IPS-NIHi11 (cell line): ENCODE measurements at places on chromosomes 16 and 17.

- DNase-seq, result no peak
Measured at GRCh38 chr16:14215941-14216340, 144.8 kb downstream of the MRTFB start.

DNA sequence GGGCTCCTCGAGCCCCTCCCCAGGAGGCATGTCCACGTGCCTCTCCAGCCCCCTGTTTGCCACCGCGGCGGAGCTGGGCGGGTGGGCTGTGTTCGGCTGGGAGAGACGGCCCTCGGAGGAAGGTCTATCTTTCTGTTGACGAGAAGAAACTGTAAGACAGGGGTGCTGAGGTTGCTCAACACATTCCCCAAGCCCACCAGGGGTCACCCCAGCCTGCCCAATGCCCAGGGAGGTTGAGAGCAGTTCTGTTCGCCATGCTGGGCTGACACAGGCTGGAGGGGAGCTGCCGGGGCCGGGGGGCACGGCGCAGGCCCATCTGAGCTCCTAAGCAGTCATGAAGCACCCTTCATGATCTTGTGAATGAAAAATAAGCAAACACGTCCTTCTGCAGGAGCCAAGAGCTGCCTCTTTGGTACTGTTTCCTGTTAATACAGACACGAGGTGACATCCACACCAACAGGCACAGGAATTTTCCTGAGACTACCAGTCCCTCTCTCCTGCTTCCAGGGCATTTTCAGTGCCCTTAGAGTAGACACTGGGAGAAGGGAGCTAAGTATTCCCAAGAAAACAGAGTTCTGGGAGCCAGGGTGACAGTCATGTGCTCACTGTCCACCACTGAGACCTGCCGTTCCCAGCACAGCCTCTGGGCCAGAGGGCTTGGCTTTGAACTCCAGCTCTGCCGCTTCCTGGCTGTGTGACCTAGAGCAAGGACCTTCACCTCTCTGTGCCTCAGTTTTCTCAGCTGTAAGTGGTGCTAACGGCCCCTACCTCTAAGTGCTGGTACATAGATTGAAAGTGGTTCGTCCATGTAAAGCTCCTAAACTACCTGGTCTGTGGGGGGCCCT, 9.2 kb downstream of the UBALD2 start:
- DNase-seq, result no peak

- DNase-seq, result peak; percentile 48
Measured at GRCh38 chr17:28372203-28372944, 880 bp downstream of the SARM1 start.

- no peak for DNase-seq
Measured at GRCh38 chr16:87963400-87963799, 12.2 kb downstream of the BANP start.

GRCh38 chr17:31857920-31858641, 963 bp downstream of the COPRS start:
- DNase-seq, result no peak

GRCh38 chr16:76524356-76524755, 247.2 kb downstream of the CNTNAP4 start:
- no peak for DNase-seq

DNA sequence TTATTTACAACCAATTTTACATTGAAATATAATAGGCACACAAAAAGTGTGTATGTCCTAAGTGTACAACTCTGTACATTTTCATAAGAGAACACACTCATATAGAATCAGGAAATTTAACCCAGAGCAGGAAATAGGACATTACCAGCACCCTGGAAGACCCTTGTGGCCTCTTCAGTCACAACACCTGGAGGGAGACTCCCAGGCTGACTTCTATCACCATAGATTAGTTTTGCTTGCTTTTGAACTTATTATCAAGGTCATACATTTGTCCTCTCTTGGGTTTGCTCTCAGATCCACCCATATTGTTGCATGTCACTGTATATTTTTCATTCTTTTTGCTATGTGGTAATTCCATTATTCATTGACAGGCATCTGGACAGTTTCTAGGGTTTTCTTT, 5.8 kb downstream of the RIPOR1 start:
- no peak for DNase-seq

- DNase-seq, result no peak
Measured at GRCh38 chr17:31089471-31089870, 5.3 kb upstream of the NF1 start.

DNA sequence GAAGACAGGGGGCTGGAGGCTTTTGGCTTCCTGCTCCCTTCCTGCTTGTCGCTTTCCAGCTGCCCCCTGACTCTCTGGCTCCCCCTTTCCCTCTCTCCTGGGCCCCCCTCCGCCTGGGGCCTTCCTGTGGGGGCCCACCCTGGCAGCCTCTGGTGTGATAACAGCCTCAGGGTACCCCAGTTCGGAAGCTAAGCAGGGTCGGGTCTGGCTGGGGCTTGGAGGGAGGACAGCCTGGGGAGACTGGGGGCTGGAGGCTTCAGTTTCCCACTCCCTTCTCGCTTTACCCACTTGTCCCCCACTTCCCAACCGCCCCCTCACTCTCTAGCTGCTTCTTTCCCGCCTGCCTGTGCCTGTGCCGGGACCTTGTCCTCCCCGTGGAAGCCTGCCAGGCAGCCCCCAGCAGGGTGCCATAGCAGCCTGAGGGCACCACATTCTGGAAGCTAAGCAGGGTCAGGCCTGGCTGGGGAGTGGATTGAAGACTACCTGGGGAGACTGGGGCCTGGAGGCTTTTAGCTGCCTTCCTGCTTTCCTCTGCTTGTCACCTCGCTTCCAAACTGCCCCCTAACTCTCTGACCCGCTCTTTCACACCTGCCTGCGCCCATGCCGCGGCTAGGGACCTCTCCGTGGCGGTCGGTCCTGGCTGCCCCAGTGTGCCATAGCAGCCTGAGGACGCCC, 2275.5 kb downstream of the TP53TG3F start:
- DNase-seq, result no peak

GRCh38 chr17:751269-752001, 629 bp downstream of the GEMIN4 start:
- peak; percentile 29 for DNase-seq

- peak; percentile 75 for DNase-seq
Measured at GRCh38 chr17:5541610-5542202, 42.6 kb downstream of the NLRP1 start.

DNA sequence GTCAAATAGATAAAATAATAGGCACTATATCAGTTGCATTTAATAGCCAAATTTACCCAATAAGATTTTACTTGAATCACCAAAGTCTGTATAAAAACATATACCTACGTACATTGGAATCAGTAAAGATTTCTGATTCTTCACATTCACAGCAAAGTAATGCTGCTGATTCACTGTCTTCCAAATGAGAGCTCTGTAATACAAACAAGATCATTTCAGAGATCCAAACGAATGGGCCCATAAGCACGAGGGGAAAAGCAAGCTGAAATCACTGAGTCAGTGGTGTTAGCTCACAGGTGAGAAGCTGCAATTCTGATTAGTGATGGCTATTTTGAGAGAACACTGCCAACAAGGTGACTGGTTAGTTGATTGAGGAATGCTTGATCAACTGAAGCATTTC, 81.3 kb downstream of the SSH2 start:
- no peak for DNase-seq

GRCh38 chr16:74611721-74612120, 4.8 kb upstream of the GLG1 start:
- no peak for DNase-seq

GRCh38 chr17:33046361-33047255, 55.0 kb downstream of the SPACA3 start:
- DNase-seq, result no peak

GRCh38 chr16:54208237-54208636, 78.3 kb downstream of the IRX3 start:
- DNase-seq, result no peak

DNA sequence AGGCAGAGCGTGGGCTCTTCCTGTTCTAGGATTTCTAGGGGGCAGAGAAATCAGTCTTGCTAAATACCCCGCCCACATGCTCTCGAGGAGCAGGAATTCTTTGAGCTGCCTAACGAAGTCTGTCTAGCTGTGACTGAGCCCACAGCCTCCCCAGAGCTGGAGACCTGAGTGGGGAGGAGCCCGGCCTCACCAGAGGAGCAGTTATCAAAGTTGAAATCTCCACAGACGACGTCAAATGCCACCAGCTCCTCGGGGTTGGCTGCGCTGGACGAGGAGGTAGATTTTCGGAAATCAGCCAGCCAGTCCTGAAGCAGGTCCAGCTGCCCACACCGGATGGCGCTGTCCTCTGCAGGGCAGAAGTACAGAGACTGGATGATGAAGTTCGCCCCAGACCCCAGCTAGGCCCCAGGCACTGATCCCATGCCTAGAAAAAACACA, 53.8 kb downstream of the PRMT7 start:
- DNase-seq, result peak; percentile 65

- DNase-seq, result no peak
Measured at GRCh38 chr17:75810216-75810615, 25.6 kb downstream of the UNK start.

DNA sequence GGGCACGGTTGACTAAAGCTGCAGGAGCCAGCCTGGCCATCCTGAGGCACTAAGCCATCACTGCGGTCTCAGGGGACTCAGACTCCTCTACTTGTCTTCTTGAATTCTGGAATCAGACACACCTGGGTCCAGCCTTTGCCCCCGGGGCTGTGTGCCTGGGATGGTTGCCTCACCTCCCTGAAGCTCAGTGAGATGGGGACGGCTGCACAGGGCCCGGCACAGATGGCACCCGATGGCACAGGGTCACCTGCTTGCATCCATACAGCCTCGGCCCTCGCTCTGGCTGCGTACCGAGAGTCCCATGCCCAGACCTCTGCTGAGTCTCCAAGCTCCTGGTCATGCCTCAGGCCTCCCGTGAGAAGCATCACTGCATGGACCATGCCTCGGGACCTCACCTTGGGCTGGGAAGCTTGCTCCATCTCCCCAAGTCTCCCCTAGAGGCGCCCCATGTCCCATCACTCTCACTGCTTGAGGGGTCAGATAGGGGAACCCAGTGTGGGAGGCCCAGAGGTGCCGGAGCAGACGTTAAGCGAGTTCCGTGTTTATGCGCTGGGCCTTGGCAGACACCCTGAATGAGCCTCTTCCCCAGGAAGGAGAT, 316.3 kb downstream of the SEC14L1 start:
- no peak for DNase-seq

GRCh38 chr17:42087042-42087701, 11.1 kb downstream of the ZNF385C start:
- DNase-seq, result no peak

- peak; percentile 44 for DNase-seq
Measured at GRCh38 chr16:51971184-51971583, 575.8 kb downstream of the TOX3 start.

- no peak for DNase-seq
Measured at GRCh38 chr16:29893553-29893952, 5.8 kb downstream of the SEZ6L2 start.

- DNase-seq, result no peak
Measured at GRCh38 chr17:28030386-28030785, 12.1 kb upstream of the NLK start.

- no peak for DNase-seq
Measured at GRCh38 chr17:68941761-68942160, 13.4 kb downstream of the ABCA8 start.

GRCh38 chr17:49741009-49741691, 22.8 kb downstream of the FAM117A start:
- no peak for DNase-seq

GRCh38 chr17:45790296-45790922, 6.3 kb downstream of the CRHR1 start:
- DNase-seq, result no peak

DNA sequence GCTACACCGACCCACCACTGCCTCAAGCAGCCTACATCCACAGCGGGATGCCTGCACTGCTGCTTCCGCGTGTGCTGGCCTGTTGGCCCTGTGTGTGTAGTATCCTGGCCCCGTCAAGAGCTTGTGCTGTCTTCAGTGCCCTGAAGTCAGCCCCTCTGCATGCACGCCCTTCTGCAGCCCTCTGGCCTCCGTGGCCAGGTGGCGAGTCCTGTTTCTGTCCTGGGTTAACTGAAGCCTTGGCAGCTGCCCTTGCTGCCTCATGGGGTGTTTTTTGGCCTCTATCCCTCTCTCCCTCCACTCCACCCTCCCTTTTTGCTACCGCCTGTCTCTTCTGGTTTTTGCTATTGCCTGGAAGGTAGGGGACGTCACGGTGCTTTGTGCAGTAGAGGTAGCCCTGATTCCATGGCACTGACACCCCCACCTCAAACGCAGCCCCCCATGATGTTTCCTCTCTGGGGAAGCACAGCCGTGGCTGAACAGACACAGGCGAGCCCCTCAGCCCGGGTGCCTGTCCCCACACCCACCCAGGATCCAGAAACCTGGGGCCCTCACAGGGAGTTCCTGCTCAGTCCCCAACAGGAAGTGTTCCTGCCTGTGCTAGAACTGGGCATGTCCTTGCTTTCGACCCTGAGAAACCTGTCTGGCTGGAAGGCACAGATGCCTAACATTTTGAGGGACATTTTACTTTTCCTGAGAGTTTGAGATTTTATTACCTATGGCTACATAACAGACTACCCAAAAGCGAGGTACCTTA, 18.8 kb upstream of the AMZ2 start:
- no peak for DNase-seq

- DNase-seq, result no peak
Measured at GRCh38 chr17:35846055-35846809, 22.5 kb downstream of the HEATR9 start.

- DNase-seq, result no peak
Measured at GRCh38 chr16:17109413-17109812, 361.3 kb downstream of the XYLT1 start.

DNA sequence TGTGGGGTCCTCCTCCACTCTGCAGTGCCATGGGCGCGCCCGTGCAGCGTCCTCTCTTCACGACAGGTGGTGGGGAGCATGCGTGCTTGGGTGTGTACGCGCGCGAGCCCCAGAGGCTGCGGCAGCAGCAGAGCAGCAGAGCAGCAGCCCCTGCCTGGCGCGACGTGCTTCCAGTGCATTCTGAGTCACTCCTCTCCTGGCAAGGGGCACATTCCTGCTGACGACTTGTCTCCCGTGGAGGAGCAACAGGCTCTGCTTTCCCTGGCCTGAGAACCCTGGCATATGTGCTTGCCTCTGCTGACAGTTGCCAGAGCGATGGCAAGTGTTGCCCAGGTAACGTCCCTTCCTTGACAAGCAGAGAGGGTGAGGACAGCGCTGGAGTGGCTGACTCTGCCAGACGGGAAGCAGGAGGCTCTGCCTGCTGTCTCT, 133.8 kb upstream of the PLCG2 start:
- peak; percentile 57 for DNase-seq

DNA sequence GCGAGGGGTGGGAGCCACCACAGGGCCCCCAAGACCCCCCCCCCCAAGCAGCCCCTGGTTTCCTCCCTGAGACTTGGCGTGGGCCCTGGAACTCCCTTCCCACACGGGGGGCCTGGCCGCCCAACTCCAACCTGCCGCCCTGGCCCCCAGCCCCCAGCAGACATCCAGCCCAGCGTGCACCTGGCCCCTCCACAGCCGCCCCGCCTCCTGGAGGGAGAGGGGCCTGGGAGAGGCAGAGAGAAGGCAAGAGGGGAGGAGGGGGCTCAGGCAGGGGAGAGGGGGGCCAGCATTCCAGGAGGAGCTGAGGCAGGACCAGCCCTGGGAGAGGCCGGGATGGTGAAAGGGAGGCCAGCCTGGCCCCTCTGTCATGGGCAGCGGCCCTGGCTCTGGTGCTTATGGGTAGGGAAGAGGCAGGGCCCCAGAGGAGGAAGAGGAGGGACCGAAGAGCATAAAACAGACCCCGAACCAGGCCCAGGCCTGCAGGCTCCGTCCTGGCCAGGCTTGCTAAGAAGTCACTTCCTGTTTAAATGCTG, 16.7 kb downstream of the IL34 start:
- DNase-seq, result no peak

- peak; percentile 56 for DNase-seq
Measured at GRCh38 chr17:80565343-80566053, 20.9 kb downstream of the RPTOR start.

GRCh38 chr17:73924909-73925186, 278.6 kb upstream of the RPL38 start:
- DNase-seq, result no peak
